ENCODE measurements at places on chromosomes 2 and 18. TPM values are rescaled to one million over a fixed set of nuclear protein-coding genes. Genes with fewer than 3 reads are reported as not detected.

GRCh38 chr2:221203856-221204255 lies 368.2 kb downstream of the EPHA4 start:
- DNase-seq: no peak

DNA sequence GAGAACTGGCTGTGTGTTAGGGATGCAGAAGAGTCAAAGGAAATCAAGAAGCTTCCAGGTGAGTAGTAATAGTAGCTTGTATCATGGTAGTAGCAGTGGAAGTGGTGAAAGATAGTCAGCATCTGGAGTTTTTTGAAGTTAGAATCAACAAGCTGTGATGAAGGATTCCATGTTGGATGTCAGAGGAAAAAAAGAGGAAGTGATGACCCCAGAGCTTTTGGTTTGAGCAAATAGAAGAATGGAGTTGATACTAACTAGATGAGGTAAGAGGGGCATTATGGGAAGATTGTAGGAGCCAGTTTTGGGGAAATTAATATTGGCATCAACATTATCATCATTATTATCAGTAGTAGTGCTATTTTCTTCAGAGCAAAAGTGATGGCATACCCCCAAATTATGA lies 542.2 kb downstream of the XIRP2 start:
- no peak for DNase-seq

DNA sequence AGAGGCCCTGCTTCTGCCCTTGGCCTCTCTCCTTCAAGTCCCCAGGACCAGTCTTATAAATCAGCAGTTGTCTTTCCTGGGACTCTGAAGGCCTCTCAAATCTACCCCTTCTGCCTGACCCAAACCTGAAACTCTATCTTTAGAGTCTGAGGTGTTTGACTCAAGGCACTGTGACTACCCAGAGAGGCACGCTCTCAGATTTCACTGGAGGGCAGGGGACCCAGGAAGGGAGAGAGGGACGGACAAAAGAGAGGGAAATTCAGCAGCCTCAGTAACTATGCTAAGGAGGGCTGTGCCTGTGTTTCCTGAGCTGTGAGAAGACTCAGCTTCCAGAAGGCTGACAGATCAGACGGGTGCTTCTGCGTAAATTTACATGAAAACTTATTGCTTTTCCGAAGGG lies 217.8 kb downstream of the HAUS1 start:
- no peak for DNase-seq

- peak; percentile 80 for DNase-seq
Observed at GRCh38 chr2:42095923-42096408, 48.1 kb downstream of the PKDCC start.

TNS1 gene
- 669 TPM for total RNA-seq

ATRAID gene
- 102 TPM for total RNA-seq
